Activated CD4-positive, alpha-beta T cell treated with anti-CD3 and anti-CD28 coated beads, Interleukin-2, amount 10 ng/mL, durations not matched to agents 24 days and 14 days (primary cell): ENCODE measurements at places on chromosomes 12 and 14. TPM values are rescaled to one million over a fixed set of nuclear protein-coding genes. Genes with fewer than 3 reads are reported as not detected.

Gene DYRK2
- total RNA-seq, result 35.5 and 37.8 TPM in 2 replicates

Gene AVPR1A
- not detected in 2 replicates for total RNA-seq

Gene LRRC10
- not detected in 2 replicates for total RNA-seq

Gene SBNO1
- 54.2 and 56.1 TPM in 2 replicates for total RNA-seq

DNA sequence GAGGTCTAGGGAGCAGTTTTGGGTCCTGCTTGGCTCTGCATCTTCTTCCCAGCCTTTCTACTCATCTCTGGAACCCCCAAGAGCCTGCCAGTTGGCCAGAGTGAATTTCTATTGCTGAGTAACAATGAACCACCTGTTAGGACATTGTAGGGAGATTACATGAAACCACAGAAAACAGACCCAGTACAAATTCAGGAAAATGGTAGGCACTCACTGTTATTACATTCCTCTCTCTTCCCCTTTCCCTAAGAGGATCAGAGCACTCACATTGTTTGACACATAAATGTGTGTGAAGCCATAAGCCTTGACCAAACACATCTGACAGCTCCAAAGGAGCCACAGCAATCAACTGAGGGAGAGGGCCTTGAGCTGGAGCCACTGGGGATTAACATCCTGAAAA, 216.1 kb downstream of the TMEM132D start:
- no peak overlapping the region for H3K27ac ChIP-seq
- no peaks in the 10 kb centered on the region for H3K4me1 ChIP-seq
- H3K36me3 ChIP-seq, result no peaks in the 10 kb centered on the region

GRCh38 chr14:88225721-88226120, 97.3 kb downstream of the KCNK10 start:
- H3K27me3 ChIP-seq, result peaks cover 2% of the 10 kb centered on the region
- H3K36me3 ChIP-seq, result peaks cover 1% of the 10 kb centered on the region
- H3K27ac ChIP-seq, result no peak overlapping the region
- DNase-seq, result no peak
- no peaks in the 10 kb centered on the region for H3K4me1 ChIP-seq

DNA sequence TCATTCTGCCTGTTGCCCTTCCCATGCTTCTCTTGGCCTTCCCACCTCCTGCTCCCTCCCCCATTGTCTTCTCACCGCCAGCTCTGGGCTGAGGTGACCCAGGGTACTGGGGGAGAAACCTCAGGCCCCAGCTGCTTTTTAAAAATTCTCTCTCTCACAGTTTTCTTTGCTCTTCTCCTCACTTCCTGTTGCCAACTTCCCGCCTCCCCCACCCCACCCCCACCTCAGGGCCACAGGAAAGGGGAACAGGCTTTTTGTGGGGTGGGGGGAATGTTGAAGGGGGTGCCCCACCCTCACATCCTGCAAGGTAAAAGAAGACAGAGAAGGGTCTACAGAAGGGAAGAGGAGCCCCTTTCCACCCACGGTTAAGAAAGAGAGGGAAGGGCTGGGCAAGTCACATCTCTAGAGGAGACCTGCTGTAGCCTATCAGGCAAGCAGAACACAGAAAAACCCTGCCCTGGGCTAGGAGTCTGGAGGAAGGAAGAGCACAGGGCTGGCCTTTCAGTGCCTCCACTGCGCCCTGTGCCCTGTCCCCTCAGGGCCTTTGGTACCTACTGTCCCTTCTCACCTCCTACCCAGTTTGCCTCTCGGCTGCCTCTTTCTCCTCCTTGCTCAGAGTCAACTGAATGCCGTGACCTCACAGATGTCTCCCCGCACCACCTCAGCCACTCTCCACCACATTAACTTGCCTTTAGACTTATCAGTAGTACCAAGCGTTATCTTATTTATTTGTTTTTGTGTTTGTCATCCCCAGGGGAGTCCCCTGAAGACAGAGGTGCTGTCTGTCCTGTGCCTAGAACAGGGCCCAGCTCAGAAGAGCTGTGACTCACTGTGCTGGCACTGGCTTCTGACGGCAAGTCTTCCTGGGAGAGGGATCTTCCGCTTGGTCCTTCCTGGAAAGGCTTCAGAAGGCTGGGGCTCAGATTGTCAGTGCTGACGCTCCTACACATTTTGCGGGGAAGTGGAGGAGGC, 1.7 kb downstream of the ARHGAP9 start:
- H3K4me3 ChIP-seq, result peak overlapping the region; percentile 96
- peaks cover 49% of the 10 kb centered on the region for H3K36me3 ChIP-seq
- peak; percentile 87 for DNase-seq

GRCh38 chr12:52207106-52207505, 15.3 kb upstream of the KRT80 start:
- no peak for DNase-seq
- H3K4me3 ChIP-seq, result no peak overlapping the region
- H3K4me1 ChIP-seq, result peaks cover 7% of the 10 kb centered on the region
- H3K27me3 ChIP-seq, result peaks cover 17% of the 10 kb centered on the region
- H3K36me3 ChIP-seq, result no peaks in the 10 kb centered on the region
- peak overlapping the region; percentile 30 for H3K27ac ChIP-seq

DNA sequence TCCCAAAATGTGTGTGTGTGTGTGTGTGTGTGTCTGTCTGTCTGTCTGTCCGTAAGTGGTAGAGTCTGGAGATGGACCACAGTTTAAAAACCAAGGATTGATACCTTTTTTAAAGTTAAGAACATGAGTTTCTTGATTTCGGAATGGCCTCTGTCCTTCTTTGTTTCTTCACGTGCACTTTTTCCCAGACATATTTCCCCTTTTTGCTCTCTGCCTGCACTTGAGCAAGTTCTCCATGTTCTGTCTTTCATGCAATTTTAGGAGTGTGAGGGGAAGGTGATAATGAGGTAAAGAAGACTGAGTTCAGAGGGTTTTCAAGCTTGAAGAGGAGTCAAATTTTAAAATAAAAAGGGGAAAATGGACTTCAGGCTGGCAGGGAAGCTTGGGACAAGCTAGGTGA, 12.7 kb downstream of the OLR1 start:
- H3K27me3 ChIP-seq, result peaks cover 49% of the 10 kb centered on the region
- H3K36me3 ChIP-seq, result no peaks in the 10 kb centered on the region
- peaks cover 2% of the 10 kb centered on the region for H3K4me1 ChIP-seq
- H3K4me3 ChIP-seq, result no peak overlapping the region

- no peaks in the 10 kb centered on the region for H3K4me1 ChIP-seq
- H3K27me3 ChIP-seq, result peaks cover 9% of the 10 kb centered on the region
- H3K36me3 ChIP-seq, result no peaks in the 10 kb centered on the region
- no peak for DNase-seq
- no peak overlapping the region for H3K4me3 ChIP-seq
- H3K27ac ChIP-seq, result no peak overlapping the region
Measured at GRCh38 chr12:31019561-31019960, 54.1 kb upstream of the DDX11 start.

DNA sequence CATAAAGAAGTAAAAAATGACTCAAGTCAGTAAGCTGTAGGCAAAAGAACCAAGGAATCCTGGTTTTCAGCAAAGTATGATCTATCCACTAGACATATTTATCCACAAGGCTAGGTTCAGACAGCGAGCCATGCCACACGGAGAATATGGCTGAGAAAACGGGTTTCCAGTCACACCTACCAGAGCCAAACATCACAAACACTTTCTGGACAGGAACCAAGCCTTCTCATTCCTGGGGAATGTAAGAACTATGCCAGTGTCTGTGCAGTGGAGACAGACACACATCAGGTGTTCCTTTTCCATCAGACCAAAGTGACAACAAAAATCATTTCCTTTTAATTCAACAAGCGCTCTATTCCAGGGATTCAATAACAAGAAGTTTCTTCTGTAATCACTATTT, 41.1 kb downstream of the AREL1 start:
- peaks cover 74% of the 10 kb centered on the region for H3K36me3 ChIP-seq
- peaks cover 8% of the 10 kb centered on the region for H3K4me1 ChIP-seq
- H3K27me3 ChIP-seq, result no peaks in the 10 kb centered on the region
- H3K4me3 ChIP-seq, result no peak overlapping the region
- H3K27ac ChIP-seq, result no peak overlapping the region

- no peaks in the 10 kb centered on the region for H3K4me1 ChIP-seq
- H3K27ac ChIP-seq, result no peak overlapping the region
- H3K4me3 ChIP-seq, result no peak overlapping the region
- H3K27me3 ChIP-seq, result peaks cover under 1% of the 10 kb centered on the region
- DNase-seq, result no peak
- no peaks in the 10 kb centered on the region for H3K36me3 ChIP-seq
Measured at GRCh38 chr14:103930051-103930604, 1.9 kb downstream of the TDRD9 start.

- peaks cover 24% of the 10 kb centered on the region for H3K36me3 ChIP-seq
Measured at GRCh38 chr14:35292051-35292769, at the start of gene PSMA6. TSS of gene PSMA6 (plus strand) at chr14:35292382. CDS start at chr14:35292477, 95 bp downstream.

GRCh38 chr12:87802721-87803011, 226.5 kb downstream of the C12orf50 start:
- no peaks in the 10 kb centered on the region for H3K36me3 ChIP-seq
- no peak overlapping the region for H3K27ac ChIP-seq
- DNase-seq, result no peak
- no peaks in the 10 kb centered on the region for H3K4me1 ChIP-seq

DNA sequence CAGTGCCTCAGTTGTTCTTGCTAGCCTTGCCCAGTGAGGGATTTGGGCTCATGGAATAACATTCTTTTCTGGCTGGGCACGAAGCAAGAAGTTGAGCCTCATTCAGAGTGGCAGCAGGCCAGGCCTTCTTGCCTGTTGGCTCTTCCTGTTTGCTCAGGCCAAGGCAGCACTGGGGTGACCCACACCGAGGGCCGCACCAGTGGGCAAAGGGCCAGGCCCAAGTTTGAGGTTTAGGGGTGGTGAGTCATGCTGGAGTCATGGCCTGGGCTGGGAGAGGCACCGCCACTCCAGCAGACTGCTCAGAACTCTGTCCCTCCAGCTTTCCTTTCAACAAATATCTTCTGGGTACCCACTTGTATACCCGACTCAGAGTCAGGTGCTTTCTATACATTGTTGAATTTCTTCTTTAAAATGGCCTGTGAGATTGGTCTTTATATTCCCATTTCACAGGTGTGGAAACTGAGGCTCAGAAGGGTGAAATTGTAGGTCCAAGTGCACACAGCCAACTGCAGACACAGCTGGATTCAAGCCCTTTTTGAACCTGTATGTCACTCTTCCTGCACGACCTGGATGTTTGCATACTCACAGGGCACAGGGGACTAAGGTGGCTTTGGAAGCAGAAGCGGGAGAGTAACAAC, 279.4 kb downstream of the FOXN3 start:
- peaks cover 11% of the 10 kb centered on the region for H3K27me3 ChIP-seq
- H3K27ac ChIP-seq, result no peak overlapping the region
- DNase-seq, result no peak
- no peaks in the 10 kb centered on the region for H3K4me1 ChIP-seq
- no peak overlapping the region for H3K4me3 ChIP-seq

- DNase-seq, result no peak
- H3K4me1 ChIP-seq, result no peaks in the 10 kb centered on the region
- H3K36me3 ChIP-seq, result no peaks in the 10 kb centered on the region
- no peak overlapping the region for H3K27ac ChIP-seq
- H3K4me3 ChIP-seq, result no peak overlapping the region
Measured at GRCh38 chr14:37081218-37081617, 91.2 kb downstream of the SLC25A21 start.
